ENCODE measurements at places on chromosomes 5 and 9.

GRCh38 chr5:134541736-134542376 lies 16.4 kb downstream of the JADE2 start:
- no peak for DNase-seq

DNA sequence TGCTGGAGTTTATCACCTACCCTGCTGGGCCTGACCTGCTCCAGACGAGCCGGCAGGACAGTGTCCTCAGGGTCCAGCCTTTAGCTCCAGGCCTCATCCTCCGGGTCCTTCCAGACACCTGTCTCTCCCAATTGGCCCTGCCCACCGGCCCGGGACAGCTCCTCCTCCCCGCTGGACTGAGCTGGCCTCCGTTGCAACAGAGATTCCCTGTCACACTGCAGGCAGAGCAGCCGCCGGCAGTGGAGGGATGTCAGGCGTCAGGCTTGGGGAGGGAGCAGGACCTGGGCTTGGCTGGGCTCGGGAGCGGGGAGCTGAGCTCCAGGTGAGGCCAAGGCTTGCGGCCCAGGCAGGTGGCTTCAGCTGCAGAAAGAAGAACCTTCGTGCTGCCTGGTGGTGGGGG lies 1.7 kb downstream of the KCNT1 start:
- no peak for DNase-seq

DNA sequence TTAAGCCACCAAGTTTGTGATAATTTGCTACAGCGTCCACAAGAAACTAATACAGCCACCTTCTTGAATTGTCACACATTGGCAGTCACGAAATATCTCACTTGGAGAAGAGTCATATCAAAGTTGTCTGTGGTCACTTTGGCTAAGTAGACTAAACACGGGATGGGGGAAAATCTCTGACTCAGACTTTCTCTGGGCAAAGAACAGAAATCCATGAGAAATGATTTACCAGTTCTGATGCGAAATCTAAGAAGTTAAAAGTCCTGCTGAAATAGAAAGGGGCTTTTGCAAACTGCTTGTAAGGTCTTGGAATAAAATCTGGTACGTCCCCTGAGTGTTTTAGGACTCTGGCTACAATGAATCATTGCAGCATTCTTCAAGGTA lies 158.4 kb downstream of the COL23A1 start:
- no peak for DNase-seq

DNA sequence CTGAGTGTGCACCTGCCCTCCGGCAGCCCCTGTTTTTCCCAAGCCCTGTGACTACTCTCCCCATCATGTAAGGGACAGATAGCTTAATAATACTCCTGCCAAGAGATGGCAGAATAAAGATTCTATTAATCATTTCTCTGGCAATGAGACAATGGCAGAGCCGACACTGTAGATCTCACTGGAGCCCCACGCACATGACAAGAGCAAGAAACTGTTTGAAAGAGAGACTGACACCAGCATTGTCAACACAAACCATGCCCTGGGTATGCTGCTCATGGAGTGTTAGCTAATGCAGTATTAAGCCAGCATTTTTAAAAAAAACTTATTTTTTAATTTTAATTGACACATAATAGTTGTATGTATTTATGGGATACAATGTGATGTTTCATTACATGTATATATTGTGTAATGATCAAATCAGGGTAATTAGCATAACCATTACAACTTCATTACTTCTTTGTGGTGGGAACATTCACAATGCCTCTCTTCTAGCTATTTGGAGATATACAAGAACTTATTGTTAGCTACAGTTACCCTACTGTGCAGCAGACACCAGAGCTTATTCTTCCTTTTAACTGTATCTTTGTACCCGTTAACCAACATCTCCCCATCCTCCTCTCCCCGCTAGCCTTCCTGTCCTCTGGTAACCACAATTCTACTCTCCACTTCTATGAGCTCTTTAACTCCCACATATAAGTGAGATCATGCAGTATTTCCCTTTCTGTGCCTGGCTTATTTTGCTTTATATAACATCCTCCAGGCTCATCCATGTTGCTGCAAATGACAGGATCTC lies 31.5 kb upstream of the SEMA4D start:
- no peak for DNase-seq

DNA sequence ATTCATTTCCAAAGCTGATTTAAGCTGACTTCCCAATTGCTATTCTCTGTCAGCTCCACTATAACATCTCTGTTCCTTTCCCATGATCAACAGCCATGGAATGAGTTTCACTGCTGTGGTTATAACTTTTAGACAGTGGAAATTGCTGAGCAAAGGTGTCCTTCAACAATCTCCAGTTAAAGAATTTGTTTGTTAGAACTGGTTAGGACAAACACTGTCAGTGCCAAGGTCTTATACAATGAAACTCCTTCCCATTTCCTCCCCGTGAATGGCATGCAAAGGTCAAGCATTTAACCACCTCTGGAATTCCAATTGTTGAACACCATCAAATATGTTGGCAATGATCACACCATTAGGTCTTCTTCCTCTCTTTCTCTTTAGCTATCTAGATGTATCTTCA lies 45.7 kb upstream of the GHR start:
- DNase-seq = no peak

DNA sequence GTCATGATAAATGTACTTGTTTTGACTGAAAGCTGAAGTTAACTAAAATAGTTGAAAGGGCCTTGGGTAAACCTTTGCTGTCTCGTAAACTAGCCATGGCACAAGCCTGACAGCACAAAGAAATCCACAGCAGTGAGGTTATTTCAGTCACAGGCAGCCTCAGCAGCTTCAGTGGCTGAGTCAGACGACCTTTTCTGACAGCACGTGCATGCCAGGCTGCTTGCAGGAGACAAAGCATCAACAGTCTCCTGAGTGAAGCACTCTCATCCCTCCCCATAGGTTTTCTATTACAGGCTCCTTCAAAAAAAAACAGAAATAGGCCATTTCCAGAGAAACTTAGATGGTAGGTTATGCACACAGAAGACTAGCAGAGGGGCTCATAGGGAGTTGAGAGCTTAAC lies 34.6 kb downstream of the OXCT1 start:
- no peak for DNase-seq

DNA sequence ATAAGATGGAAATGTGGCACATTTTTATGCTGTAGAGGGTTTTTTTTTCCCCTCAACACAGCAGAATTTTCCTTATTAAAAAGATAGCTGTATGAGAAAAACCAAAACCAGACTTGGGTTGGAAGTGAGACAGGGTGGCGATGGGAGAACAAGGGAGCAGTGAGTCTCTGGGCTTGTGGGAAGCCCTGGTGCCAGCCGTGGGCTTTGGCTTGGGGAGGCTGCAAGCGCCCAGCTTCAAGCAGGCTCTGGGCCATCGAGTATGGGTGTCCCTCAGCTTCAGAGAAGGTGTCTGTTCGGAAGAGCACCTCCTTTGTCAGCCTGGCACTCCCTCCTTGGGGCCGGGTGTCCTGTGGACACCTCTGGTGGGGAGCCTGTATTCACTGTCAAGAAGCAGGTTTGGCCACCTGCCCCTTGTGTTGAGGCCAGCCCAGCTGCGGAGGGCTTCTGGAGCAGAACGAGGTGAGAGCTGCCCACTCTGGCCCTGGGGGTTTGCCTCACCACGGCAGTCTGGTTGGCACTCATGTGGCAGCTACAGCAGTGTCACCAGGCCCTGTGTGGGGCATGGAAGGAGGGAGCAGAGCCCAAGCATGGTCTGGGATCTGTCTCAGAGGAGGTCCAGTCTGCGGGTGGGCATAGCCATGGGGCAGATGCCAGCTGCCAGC lies 37.6 kb upstream of the ANGPTL2 start:
- no peak for DNase-seq

GRCh38 chr9:25212361-25212760 lies 465.9 kb downstream of the TUSC1 start:
- DNase-seq = no peak

DNA sequence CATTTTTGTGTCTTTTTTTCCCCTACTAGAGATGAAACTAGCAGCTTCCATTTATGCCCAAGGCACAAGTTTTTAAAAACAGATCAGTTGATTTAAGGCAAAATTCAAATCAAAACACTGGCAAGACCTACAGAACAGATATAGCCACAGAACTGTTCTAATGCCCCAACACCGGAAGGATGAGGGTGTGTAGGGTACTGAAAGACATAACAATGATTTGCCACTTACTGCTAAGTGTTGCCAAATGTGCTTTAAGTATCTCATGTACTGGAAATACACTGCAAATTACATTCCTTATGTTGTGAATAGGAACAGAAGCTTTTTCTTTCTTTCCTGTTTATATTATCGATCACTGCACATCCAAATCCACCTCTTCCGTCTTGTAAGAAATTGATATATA lies 189.0 kb downstream of the CETN3 start:
- DNase-seq = no peak

DNA sequence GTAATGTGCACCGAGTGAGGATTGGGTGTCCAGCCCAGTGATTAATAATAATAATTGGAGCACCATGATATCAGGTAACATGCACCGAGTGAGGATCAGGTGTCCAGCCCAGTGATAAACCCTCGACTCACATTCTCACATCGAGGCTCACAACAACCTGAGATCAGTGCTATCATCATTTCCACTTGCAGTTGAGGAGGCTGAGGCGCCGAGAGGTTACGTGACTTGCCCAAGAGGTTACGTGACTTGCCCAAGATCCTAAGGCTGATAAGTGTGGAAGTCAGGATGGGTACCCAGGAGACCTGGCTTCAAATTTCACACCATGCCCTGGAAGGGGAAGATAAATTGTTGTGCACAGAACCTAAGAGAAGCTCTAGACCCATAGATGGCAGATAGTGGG lies 189.4 kb downstream of the MED10 start:
- DNase-seq = no peak

DNA sequence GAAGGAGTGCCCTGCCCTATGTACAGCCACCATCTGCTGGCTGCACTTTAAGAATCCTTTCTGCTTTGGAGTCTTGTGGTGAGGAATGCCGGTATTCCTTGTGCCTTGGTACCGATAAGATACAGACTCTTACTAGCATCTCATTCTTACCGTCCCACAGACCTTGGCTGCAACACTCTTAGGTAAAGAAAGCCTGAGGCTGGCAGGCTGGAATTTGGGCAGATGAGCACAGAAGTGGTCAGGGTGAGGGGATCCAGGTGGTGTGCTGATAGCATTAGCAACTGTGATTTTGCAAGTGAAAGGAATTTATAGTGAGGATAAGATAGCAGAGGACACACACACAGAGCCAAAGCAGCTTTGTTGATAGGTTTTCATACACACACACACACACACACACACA lies 198.1 kb downstream of the ENC1 start:
- no peak for DNase-seq

- no peak for DNase-seq
Measured at GRCh38 chr5:151075698-151076331, 5.0 kb downstream of the TNIP1 start.

GRCh38 chr5:171703146-171703545 lies 82.5 kb upstream of the SMIM23 start:
- DNase-seq = no peak

DNA sequence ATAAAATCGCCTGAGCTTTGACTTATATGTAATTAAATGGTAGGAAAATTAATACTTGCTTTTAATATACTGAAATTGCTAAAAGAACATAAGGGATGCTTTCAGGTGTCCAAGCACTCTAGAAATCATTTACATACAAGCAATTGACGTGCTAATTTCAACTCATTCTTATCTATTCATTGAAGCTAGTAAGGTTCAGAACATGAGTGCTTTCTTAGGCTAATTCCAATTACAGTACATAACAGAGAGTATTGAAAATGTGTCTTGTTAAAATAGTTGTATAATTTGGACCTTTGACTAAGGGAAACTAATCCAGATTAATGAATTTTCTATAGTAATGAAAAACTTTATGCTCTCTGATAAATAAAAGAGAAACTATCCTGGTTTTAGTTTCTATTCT lies 1016.4 kb upstream of the TYRP1 start:
- DNase-seq = no peak

DNA sequence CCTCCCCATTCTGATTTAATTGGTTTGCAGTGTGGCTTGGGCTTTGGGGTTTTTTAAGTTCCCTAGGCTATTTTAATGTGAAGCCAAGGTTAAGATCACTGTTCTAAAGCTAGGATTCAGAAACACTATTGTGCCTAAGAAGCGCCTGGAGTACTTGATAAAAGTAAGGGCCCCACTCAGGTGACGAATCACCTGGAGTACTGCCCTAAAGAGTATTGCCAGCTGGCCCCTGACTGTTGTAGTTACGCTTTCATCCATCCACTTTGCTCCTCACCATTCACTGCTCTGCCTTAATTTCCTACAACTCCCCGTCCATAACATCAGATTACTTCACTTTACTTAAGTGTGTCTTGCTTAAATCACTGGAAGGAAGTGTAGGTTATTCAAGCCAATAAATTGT lies 119.3 kb downstream of the CD180 start:
- DNase-seq = no peak

GRCh38 chr5:133928587-133929393 lies 39.6 kb downstream of the C5orf15 start:
- DNase-seq = no peak

DNA sequence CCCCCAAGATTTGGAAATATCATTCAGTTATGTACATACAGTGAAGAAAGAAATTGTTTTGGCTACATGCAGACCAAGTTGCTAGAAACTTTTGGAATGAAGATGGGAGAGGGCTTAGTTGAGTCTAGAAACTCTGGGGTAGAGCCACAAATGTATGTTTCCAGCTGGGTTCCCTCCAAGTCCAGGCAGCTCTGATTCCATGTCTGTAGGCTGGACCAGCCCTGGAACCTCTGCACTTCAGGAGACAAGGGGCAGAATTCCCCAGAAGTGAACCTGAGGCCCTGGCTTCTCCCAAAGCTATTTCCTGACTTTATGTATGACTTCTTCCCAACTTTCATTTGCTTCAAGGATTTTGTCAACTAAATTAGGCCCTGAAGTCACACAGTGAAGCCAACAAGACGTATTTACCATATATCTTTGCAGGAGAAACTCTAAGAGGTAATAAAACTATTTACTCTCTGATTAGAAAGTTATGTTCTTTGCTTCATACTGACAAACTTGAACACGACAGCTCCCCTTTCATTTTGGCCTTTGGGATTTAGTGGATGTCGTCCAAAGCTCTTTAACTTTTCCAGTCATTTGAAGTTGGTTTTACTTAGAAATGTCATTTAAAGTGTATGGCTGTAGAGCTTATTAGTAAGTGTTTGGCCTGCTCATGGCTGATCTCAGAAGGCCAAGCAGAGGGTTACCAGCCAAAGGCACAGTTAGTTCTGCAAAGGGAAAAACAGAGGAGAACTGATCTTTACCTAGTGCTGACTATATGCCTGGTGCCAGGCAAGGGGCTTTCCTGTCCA lies 152.0 kb upstream of the SLC28A3 start:
- no peak for DNase-seq

- no peak for DNase-seq
Measured at GRCh38 chr9:129628709-129629108, 2.7 kb downstream of the NTMT1 start.

- DNase-seq = no peak
Measured at GRCh38 chr9:101087426-101087825, 58.9 kb downstream of the PLPPR1 start.

GRCh38 chr9:136326061-136326760 lies 1.1 kb upstream of the GPSM1 start:
- no peak for DNase-seq

DNA sequence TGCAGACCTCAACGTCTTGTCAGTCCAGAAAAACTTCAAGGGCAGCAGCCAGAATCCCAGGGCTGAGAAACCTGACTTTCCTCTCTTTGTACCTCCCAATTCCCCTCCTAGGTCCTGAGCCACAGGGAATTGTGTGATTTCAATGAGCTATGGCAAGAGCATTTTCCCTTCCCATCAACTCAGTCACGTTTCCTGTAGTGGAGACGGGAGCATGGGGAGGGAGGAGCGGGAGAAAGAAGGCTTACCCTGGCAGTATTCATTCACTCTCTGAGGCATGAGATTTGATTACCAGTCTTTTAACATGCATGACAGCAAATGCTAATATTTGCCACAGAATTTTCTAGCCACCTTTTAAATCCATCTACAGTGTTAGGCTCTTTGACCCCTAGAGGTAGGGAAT lies 109.4 kb upstream of the TBCA start:
- no peak for DNase-seq
